ENCODE measurements at places on chromosomes 3 and 15. TPM values are rescaled to one million over a fixed set of nuclear protein-coding genes. Genes with fewer than 3 reads are reported as not detected.

DNA sequence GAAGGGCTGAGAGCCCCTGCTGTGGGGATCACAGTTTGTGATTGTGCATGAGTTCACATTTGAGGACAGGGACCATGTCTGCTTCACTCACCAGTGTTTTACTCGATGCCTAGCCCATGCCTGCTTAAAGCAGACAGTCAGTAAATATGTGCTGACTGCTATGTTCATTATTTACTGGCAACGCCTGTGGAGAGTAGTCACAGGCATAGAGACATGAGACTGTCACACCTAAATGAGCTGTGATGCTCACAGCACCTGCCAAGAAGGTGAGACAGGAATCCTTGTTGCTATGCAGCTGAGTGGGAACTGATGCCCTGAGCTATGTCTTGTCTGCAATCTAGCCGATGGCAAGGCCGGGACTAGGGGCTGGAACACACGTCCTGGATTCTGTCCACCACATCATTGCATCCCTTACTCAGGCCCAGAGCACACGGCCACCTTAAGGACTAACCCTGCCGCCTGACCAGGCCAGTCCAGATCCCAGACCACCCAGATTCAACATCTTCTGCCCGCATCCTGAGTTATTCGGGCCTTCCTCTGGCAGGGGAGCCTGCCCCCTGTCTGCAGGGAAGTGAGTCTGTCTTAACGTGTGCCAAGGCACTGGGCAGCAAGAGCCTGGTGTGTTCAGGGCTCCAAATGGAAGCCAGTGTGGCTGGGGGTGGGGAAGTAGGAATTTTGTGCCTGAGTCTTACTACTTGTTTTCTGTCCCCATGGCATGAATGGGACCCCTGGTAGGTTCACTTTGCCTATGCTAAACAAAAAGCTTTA is 44.8 kb downstream of the FGD5 start:
- H3K27me3 ChIP-seq = no peaks in the 10 kb centered on the region
- DNase-seq = no peak
- peaks cover 6% of the 10 kb centered on the region for H3K4me1 ChIP-seq
- no peak overlapping the region for H3K4me3 ChIP-seq

- H3K27me3 ChIP-seq = no peaks in the 10 kb centered on the region
- no peak for DNase-seq
- H3K27ac ChIP-seq = no peak overlapping the region
Measured at GRCh38 chr3:151391720-151392119, 7.2 kb upstream of the P2RY12 start.

GRCh38 chr3:46979958-46980497 is 562 bp downstream of the NBEAL2 start:
- no peaks in the 10 kb centered on the region for H3K36me3 ChIP-seq
- peak overlapping the region; percentile 59 for H3K4me3 ChIP-seq
- peak; percentile 48 for DNase-seq
- H3K27me3 ChIP-seq = no peaks in the 10 kb centered on the region
- H3K4me1 ChIP-seq = peaks cover 3% of the 10 kb centered on the region

DNA sequence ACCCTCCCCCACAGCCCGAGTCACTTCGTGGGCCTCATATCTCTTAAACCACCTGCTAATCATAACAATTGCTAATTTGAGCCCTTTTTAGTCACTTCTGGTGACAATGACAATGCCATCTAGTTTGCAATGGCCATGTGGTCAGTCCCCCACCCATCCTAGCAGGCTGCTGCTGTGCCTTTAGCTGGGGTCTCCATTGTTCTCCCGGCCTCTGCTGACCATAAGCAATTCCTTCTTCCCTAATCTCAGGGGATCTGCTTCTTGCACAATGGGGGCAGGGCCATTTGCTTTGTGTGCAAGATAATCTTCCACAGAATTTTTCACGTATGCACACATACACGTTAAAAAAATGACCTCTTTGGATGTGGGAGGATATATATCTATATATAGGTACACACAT is 406.1 kb upstream of the ONECUT1 start:
- H3K36me3 ChIP-seq = no peaks in the 10 kb centered on the region
- H3K4me1 ChIP-seq = no peaks in the 10 kb centered on the region
- no peak overlapping the region for H3K4me3 ChIP-seq
- DNase-seq = no peak
- H3K27ac ChIP-seq = no peak overlapping the region

- no peaks in the 10 kb centered on the region for H3K27me3 ChIP-seq
- peak; percentile 56 for DNase-seq
- H3K36me3 ChIP-seq = no peaks in the 10 kb centered on the region
- no peak overlapping the region for H3K27ac ChIP-seq
Measured at GRCh38 chr3:181176601-181177000, 187.1 kb upstream of the DNAJC19 start.

GRCh38 chr3:174132006-174132405 is 727.1 kb upstream of the NAALADL2 start:
- no peaks in the 10 kb centered on the region for H3K36me3 ChIP-seq
- no peak overlapping the region for H3K4me3 ChIP-seq
- no peak overlapping the region for H3K27ac ChIP-seq
- no peaks in the 10 kb centered on the region for H3K4me1 ChIP-seq
- no peak for DNase-seq
- H3K27me3 ChIP-seq = no peaks in the 10 kb centered on the region

DNA sequence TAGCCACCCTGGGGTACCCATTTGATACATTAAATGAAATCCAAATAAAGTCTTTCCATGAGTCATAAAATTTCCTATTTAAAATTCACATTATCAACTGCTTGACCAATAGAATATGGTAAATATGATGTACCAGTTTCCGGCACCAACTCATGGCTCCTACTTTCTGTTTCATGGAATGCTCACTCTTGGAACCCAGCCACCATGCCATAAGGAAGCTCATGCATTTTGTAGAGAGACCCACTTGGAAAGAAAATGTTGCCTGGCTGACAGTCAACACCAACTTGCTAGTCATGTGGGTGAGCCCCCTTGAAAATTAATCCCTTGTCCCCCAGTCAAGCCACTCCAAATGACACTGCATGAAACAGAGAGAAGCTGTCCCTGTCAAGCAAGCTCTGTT is 57.2 kb downstream of the WWTR1 start:
- no peaks in the 10 kb centered on the region for H3K27me3 ChIP-seq
- no peak for DNase-seq
- H3K4me3 ChIP-seq = no peak overlapping the region
- H3K36me3 ChIP-seq = no peaks in the 10 kb centered on the region

DNA sequence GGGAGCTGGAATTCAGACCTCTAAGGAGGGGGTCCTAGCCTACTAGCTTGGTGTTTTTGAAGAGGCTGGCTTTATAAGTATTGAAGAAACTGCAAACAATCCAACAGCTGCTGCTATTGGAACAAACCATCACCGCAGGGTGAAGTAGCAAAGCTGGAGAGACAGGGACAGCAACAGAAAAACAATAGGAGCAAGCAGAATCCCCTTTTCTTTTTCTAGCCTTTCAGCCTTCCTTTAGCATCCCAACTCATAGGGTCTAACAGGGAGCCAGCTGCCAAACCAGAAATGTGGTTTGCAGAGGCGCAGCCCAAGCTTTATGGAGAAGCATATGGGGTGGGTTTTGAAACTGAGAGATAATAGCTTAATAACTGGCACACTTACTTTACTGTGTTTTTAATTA is 106.2 kb upstream of the CHMP2B start:
- no peaks in the 10 kb centered on the region for H3K36me3 ChIP-seq
- no peaks in the 10 kb centered on the region for H3K4me1 ChIP-seq
- no peaks in the 10 kb centered on the region for H3K27me3 ChIP-seq
- no peak for DNase-seq

DNA sequence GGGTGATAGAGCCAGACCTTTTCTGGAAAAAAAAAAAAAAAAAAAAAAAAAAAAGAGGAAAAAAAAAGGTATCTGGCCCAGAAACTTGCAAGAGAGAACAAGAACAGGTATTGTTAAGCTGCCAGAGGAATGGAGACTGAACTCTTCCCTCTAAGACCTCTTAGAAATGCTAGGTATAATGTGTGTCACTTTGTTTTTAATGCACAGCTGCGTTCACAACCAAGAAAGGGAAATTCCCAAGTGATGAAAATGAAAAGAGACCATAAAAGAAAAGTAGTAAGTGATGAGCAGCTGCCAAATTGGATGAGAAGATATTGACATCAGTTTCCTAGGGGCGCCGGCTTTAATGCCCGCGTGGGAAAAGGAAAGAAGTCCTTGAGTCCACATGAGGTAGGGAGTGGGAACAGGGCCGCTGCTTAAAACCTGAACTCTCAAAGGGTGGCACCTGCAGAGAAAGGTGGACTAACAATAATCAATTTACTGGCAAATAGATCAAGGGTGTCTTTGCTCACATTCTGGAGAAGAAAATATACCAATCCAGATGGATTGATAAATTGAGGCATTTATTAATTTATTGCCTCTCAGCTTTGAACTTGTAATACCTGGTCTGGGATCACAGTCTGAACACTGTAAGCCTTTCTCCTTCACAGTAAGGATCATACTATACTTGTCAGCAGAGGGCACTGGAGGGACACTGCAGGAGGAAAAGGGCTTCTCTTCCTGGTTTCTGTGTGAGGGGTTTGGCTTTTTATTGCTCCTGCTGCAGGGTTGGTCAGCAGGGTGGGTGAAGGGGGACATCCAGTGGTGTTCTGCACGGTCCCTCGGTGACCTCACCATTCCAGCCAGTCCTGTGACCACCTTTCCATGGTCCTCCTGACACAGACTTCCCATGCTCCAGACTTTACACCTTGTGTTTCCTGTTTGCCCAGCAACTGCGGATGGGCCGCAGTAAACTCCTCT is 131.6 kb downstream of the AQP9 start:
- no peak for DNase-seq
- no peak overlapping the region for H3K4me3 ChIP-seq
- H3K27ac ChIP-seq = no peak overlapping the region

EIF4E3 gene
- 49.8 TPM for total RNA-seq

P2RY14 gene
- total RNA-seq = 1.1 TPM

Measured in ovary (tissue), 10 donors.